Activated CD4-positive, alpha-beta T cell treated with anti-CD3 and anti-CD28 coated beads, Interleukin-2, amount 50 U/mL, for 1 hour (primary cell): ENCODE measurements at places on chromosomes 3 and 15.
A peak's percentile ranks its signal among the peaks of the same experiment; 100 is the strongest.

- no peak for DNase-seq
These were observed 280.6 kb downstream of the ARRDC4 start for GRCh38 chr15:98241032-98241554.

DNA sequence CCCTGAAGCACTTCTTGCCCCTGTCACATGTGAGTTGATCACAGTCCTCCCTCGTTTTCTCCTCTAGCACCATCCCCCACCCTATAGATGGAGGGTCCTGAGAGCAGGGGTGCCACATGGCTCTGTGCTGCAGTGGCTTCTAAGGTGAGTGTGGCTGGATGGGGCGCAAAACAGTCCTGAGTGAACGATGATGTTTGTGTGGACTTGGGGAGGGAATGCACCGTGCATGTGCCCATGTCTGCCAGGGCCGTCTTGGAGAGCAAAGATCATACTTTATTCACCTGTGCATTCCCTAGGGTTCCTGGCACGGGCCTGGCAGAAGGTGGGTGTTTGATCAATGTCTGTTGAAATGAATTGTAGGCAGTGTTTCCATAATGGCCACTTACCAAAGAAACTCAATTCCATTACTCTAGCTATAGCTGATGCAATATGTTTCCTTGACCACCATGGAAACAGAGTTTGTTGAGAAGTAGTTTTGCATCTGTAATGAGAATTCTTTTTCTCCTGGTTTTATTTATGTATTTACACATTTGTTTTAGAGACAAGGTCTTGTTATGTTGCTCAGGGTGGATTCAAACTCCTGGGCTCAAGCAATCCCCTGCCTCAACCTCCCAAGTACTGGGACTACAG is 58.0 kb downstream of the ABTB1 start:
- no peak for DNase-seq

DNA sequence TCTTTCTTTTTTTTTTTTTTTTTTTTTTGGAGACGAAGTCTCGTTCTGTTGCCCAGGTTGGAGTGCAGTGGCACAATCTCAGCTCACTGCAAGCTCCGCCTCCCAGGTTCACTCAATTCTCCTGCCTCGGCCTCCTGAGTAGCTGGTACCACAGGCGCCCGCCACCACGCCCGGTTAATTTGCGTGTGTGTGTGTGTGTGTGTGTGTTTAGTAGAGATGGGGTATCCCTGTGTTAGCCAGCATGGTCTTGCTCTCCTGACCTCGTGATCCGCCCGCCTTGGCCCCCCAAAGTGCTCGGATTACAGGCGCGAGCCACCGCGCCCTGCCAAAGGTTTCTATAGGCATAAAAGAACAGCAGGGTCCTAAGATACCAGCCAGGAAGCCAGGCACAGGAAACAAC is 261.0 kb upstream of the CCDC54 start:
- no peak for DNase-seq

- DNase-seq = no peak
These were observed 369.4 kb downstream of the SOX2 start for GRCh38 chr3:182081096-182081495.

- no peak for DNase-seq
These were observed 14.3 kb upstream of the CAMKV start for GRCh38 chr3:49883998-49884397.

DNA sequence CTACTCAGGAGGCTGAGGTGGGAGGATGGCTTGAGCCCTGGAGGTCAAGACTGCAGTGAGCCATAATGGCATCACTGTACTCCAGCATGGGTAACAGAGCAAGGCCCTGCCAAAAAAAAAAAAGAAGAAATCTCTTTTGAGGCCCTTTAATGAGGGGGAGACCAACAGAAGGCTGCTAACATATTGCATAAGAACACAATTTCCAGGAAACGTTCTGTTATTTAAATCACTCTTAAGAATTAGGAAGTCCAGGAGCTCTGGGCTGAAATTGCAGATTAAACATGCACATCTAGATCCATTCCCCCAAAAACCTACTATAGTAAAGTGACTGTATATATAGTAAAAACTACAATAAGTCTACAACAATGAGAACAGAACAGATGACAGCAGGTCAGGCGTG is 16.1 kb upstream of the BLM start:
- DNase-seq = no peak

- DNase-seq = no peak
These were observed 152.2 kb downstream of the TMCO5A start for GRCh38 chr15:38086611-38087010.

DNA sequence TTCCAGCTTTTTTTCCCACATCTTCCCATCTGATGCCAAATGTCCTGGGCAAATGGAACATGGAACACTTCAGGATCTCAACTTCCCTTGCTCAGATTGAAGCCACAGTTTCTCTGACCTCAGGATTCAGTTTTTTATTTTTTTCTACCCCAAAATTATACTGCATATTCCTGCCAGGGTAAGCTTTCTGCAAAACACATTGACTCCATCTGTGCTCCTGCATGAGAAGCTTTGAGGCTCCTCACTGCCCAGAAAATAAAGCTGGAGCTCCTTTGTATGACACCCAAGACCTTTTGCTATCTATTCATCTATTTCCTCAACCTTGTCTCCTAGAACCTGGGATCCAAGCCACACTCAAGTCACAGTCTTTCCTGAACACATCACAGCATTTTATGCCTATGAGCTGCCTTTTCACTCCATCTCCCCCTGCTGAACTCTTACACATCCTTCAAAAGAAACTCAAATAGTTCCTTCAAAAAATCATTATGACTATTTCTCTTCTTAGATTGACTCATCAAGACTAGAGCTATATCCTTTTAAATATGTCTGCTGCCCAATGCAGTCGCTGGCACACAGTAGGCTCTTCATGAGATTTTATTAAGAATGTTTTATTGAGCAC is 57.4 kb upstream of the PSMD6 start:
- no peak for DNase-seq

GRCh38 chr3:149251186-149251585 is 29.6 kb upstream of the CP start:
- no peak for DNase-seq

DNA sequence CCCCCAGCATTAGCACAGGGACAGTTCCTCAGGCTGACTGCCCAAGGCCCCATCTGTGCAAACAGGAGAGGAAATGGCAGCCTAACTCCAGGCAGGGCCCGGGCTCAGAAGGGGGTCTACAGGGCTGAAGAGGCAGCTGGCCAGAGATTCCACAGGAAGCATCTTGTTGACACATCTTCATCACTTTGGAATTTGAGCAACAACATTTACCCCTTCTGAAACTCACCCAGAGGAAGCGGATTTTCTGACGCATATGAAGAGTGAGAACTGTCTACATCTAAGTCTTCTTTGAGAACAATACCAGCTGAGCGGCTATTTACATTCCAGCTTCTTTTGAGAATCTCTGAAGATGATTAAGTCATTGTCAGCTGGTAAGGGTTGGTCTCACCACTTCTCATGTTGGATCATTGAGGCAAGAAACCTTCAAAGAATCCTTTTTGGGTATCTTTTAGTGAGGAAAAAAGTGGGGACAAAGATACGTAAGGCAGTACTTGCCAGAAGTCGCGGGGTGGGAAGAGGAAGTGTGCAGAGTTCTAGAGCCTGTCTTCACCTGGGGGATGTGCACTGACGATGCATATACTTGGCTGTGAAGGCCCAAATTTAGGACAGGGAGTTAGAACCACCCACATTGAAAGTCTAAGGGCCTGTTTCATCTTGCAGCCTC is 25.4 kb upstream of the SRP14 start:
- no peak for DNase-seq

- no peak for DNase-seq
These were observed 14.7 kb downstream of the GPD1L start for GRCh38 chr3:32121137-32121536.

- DNase-seq = no peak
These were observed 21.4 kb upstream of the SRP14 start for GRCh38 chr15:40060236-40060961.

DNA sequence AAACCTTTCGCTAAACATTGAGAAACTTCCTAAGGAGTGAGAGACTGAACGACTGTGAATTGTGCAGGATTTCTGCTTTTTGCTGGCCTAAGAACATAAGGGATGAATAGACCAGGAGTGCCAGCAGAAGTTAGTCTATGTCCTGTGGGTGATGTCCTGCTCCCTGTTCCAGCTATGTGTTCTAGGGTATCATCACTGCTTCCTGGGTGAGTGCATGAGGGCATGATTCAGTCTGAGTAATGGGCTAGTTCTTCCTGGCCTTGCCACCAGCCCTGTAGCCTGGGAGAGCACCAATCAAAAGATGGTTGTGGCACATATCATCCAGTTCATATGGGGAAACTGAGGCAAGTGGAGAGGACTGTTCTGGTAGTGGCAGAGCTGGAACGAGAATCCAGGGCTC is 153.9 kb upstream of the TPM1 start:
- no peak for DNase-seq

- DNase-seq = no peak
These were observed 51.5 kb downstream of the MYO1E start for GRCh38 chr15:59321000-59321689.

DNA sequence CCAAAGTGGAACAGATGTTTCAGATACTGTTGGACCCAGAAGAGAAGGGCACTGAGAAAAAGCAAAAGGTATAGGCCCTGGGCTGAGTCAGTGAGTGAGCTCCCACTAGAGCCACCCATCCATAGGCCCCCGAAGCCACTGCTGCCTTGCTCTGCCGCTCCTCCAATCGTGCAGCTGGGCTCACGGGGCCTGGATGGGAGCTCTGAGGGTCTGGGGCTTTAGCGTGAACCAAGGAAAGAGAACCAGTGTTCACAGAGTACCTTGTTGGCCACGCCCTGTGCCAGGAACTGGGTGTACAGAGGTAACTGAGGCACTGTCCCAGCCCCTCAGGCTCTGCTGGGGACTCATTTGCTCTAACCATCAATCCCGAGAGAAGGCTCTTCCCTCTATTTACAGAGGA is 4.7 kb downstream of the UNC45A start:
- DNase-seq = no peak

DNA sequence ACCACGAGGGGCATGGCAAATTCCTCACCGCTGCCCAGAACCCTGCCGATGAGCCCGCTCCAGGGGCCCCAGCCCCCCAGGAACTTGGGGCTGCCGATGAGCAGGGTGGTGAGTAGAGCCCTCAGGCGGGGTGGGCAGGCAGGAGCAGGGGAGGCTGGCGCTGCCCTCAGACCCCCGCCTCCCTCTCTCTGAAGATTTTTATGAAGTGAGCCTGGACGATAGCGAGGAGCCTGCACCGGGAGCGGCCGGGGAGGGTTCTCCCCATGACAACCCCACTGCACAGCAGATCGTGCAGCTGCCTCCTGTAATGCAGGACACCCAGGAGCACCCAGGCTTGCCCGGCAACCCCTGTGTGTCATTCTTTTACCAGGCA is 56.7 kb upstream of the UBE2Q2 start:
- no peak for DNase-seq

DNA sequence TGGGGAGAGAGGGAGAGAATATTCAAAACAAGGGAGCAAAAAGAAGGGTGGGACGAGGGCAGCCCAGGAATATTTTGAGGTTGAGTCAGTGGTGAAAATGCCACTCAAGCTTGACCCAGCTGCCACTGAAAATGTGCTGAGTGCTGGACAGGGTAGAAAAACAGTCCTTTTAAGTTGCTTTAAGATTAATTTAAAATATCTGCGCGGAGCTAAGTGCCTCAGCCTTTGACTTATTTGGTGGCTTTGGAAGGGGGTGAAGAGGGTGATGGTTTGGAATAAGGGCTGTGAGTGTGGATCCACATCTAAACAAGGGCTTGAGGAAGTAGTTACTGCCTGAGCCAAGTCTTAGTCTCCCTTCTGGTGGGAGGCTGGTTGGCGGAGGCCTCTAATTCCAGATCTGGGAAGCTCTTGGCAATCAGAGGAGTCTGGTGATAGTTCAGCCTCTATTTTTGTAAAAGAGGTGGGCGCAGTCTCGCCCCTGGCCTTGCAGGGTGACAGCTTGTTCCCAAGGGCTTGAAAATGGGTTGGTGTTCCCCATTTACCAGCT is 280.8 kb upstream of the ROPN1 start:
- no peak for DNase-seq

DNA sequence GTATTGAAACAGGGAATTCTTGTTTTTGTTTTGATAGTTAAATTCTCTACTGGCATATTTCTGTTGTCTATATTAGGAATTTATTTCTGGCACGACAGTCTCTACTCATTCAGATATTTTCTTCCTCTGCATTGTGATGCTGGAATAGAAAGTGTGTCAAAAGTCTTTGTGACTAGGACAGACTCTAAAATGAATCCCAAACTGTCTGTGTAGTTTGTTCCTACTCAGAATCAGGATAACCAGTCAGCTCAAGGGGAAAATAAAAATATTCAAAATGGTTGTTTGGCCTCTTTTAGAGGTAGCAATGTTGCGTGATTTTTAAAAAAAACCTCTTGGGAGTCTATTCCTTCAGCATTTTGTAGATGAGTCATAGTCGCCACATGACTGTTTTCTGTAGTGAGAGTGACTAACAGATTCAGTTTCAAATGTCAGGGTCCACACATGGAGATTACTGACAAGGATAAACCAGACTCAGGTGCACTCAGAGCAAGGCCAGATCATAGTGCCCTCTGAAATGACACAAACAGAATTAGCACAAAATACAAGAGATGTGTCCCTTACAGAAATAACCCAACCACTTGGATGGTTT is 13.1 kb downstream of the SLC7A14 start:
- no peak for DNase-seq

DNA sequence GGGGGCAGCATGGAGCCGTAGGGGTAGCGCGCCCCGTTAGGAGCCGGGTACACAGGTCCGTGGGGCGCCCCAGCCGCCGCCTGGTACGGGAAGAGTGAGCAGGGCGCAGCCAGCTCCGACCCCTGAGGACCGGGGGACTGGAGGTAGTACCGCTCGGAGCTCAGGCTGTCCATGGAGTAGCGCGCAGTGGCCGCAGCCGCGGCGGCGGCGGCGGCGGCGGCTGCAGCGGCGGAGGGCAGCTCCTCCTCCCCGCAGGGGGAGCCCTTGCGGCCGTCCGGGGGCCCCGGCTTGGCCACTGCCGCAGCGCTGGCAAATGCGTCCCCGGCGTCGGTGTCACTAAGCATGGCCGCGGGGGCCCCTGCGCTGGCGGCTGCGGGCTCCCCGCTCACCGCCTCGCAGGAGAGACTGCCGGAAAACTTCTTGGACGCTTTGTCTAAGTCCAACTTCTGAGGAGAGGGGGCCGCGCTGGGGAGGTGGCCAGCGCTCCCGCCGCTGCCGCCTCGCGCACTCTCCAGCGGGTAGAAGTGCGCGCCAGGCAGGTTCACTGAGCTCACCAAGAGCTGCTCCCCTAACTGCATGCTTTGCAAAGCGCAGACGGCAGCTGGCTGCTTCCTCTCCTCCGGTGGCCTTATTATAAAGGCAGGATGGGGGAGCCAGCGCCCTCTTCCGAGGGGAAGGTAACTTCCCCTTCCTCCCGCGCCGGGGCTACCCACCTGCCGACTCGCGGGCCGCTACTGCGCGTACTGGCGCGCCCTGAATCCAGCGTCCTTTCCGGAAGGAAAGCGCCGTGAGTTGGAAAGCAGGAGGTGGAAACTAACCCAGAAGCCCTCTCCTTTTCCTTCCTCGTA is at the start of gene EOMES:
EOMES (minus strand) TSS at position 607 of the 848 bp plus-strand sequence; CDS start at position 578, 29 bp downstream.
- peak; percentile 60 for DNase-seq

DNA sequence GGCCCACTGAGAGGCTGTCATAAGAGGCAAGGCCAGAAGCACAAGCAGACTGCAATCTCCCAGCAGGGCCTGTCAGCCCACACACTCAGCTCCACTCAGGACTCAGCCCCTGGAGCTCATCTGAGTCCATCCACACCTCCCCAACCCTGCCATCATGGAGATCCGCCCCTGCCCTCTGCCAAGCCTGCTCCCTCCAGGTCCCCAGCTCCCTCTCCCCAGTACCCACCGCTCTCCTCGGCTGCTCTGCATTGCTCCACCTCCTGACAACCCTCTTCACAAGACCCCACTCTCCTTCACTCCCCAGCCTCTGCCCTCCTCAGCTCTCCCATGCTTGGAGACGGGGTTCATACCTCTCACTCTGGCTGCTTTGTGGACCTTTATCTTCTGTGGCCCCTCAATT is 11.1 kb downstream of the POC1A start:
- DNase-seq = no peak
